ENCODE measurements at places on chromosomes 5 and 9.

DNA sequence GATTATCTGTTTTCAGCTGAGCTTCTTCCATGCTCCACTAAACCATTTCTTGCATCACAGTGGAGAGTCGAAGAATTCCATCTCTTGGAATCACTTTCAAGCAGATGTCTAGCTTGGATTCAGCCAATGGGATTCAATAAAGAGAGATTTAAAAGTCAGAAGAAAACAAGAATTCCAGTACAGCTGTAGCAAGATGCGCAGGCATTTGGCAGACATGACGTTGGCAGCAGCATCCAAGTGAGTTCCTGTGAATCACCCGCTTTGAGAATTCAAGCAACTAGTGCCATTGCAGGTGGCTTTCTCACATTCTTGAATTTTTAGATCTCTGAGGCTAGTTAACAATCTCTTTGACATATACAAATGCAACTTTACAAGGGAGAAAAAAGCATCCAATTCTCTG is 467.0 kb downstream of the CDH10 start:
- no peak for DNase-seq

GRCh38 chr5:52134013-52134650 is 653.6 kb upstream of the ITGA1 start:
- no peak for DNase-seq

DNA sequence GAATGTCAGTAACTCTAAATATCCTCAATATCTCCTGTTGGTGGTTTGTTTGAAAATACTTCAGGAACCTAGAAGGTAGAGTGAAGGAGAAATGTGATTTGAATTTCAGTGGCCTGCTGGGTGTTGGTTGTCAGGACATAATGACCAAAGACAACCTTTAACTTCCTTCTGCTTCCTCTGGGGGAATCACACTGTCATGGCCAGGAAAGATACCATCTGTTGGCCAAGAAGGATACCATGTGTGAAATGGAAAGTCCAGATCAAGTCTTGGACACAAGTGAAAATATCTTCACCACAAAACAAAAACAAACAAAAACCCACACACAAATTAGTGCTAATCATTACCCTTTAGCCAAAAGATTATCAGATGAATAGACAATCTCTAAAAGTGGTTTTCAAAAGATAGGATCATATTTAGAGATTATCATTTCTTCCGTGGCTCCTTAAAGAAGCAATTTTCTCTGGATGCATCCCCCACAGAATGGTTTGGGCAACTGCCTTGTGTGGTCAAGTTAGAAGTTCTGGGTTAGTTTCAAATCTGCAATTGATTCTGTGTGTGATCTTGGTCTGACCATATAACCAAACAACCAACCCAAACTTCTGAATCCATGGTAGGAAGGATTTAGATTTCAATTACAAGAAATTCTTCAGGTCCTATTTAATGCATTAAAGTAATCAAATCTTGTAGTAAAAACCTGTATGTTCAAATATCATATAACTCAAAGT is 1.6 kb downstream of the C1QTNF3 start:
- no peak for DNase-seq

- no peak for DNase-seq
Observed at GRCh38 chr9:97987487-97987886, 4.3 kb downstream of the ANP32B start.

DNA sequence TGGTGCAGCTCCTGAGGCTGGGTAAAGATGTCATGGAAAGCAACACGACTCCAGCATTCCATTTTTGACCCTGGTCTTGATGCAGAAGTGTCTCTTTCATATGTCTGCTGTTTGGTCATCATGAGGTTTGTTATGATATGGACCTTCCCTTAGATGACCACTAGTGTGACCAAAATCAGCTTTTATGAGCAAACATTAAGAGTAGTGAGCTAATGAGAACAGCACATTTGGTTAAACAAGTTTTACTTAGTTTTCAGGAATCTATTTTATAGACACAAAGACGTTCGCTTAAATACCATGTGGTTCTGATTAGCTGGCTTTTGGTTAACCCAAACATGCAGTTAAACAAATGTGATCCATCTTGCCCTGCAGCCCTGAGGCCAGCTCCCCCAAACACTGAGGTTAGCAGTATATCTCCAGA is 56.7 kb upstream of the ACTBL2 start:
- DNase-seq = peak; percentile 23

GRCh38 chr5:16871746-16872339 is 64.2 kb downstream of the MYO10 start:
- peak; percentile 38 for DNase-seq

DNA sequence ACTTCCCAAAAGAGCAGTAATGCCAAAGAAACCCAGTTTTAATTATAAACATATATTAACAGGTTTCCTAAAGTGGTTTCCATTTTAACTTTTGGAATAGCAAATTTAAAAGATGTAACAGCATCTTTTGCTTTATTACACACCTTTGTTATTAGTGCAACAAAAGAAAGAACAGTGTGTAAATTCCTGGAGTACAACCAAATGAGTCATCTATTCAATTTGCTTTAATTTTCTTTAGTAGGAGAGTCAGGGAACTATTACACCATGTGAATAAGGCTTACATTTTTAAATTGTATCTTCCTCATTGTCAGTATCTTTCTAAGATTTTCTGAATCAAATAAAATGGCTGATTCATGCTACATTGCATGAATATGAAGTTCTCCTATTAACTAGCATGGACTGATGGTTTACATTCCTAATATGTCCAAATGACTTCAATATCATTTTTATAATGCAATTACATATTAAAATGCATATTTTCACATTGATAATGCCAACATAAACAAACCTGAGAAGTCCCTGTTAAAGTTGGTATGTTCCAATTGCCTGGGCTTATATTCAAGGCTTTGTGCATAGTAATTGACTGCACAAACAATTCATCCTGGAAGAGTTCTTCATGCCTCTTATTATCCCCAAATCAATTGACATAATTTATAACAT is 22.5 kb downstream of the EDIL3 start:
- no peak for DNase-seq

GRCh38 chr5:2704806-2705645 is 46.5 kb downstream of the IRX2 start:
- DNase-seq = no peak

DNA sequence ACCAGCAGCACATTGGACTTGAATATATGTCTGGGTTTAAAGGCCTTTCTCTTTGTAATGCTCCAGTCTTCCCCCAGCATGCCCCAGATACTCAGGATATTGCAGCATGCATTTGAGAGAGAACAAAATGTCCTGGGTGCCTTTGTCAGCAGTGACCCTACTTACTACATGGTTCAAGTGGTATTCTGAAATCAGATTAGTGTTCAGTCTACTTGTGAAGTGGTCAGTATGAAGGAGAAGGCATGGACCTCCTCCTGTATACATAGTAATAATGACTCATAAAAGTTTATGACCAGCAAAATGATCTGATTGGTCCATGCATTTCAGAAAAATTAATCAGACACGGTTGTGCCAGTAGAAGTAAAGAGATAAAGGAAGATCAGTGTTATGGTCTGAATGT is 25.4 kb downstream of the GPR21 start:
- peak; percentile 43 for DNase-seq

DNA sequence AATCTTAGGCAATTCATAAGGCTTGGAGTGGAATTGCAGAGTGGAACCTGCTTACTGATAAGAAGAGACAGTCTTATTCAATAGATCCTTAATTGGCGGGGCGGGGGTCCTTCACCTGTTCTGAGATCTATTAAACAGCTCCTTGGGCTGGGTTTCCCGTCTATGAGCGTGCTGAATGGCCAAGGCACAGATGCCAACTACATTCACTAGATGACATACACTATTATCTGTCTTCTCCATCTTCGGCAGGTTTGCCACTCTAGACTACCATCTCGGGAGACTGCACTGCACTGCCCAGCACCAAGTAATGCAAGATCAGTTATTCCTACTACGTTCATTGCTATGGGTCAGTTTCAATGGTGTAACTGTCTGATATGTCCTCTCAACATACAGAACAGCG is 81.5 kb downstream of the ACER2 start:
- DNase-seq = no peak

- no peak for DNase-seq
Observed at GRCh38 chr9:122936464-122936863, 4.4 kb upstream of the RABGAP1 start.

DNA sequence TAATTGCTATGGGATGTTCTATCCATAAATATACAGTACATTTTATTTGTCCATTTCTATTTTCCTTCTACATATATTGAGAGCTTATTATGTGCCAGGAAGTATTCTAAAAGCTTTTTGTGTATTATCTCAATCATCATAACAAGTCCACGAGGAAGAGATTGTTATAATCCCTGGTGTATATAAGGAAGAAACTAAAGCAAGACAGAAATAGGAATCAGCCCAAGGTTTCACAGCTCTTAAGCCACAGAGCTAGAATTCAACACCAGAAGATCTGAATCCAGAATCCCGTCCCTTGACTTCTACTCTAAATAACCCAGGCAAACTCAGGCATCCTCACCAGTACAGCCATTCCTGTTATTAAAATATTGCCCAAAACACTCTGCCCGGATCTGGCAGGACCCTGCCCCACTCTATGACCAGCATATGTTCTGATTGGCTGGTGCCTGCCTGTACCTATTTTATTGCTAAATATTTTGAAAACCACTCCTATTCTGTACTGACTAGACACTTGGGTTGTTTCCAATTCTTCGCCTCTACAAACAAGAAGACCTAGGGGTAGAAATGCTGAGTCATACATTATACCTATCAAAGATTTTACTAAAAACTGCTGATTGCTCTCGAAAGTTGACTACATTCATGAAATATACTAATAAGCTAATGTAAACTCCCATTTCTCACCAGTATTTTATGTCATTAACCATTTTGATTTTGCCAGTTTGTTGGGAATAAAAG is 297.4 kb downstream of the ENC1 start:
- DNase-seq = no peak

DNA sequence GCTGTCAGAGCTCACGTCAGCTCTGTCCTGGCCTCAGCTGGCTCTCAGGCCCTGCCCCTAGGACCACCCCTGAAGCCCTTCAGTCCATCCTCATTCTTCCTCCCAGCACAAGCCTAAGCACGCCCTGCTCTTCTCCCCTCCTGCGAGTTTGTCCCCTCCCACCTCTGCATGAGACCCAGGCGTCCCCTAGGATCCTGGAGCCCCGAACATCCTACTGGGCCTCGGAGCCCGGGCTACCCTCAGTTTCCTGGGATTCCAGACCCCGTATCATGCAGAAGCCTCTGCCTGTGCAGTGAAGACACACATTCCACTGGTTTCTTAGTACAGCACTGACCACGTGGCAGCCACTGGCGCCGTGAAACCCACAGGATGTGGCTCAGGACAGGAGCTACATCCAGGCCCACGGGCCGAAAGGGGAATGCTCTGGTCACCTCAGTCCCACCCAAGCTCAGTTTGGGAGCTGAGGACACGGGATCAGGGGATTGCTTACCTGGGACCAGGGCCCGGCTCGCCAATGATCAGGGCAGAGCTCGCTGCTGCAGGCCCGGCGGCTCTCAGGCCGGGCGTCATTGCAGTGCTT is 64.2 kb downstream of the ZNF354C start:
- no peak for DNase-seq

DNA sequence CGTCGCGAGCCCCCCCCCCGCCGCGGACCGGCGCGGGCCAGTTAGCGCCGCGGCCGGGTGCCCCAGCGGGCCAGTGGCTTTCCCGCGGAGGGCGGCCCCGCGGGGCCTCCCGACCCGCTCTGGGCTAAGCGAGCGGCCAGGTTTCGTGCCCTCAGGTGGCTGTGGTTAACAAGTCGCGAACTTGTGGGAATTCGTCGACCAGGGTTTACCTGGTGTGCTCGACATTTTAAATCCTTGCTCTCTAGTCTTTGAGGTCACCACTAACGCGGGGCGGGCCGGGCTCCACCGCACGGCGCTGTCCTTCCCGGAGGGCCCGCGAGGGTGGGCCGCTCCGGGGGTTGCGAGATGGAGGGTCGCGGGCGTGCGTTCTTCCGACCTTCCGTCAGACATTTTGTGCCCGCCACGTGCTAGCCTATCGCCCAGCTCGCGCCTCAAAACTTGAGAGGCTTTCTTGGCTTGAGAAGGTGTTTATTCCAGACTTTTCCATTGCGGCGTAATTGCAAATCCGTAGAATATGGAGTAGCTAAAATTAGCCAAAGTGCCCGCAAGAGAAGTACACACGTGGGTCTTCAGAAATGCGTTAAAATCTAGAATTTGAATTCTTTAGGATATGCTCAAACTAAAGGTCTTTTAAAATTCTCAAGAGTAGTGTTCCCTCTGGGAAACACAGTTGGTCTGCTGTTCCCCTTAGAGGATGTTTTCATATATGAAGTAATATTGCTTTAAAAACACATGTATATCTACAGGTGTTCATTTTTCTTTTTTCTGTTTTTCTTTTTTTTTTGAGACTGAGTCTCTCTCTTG is 2.1 kb downstream of the ANP32B start:
- no peak for DNase-seq

DNA sequence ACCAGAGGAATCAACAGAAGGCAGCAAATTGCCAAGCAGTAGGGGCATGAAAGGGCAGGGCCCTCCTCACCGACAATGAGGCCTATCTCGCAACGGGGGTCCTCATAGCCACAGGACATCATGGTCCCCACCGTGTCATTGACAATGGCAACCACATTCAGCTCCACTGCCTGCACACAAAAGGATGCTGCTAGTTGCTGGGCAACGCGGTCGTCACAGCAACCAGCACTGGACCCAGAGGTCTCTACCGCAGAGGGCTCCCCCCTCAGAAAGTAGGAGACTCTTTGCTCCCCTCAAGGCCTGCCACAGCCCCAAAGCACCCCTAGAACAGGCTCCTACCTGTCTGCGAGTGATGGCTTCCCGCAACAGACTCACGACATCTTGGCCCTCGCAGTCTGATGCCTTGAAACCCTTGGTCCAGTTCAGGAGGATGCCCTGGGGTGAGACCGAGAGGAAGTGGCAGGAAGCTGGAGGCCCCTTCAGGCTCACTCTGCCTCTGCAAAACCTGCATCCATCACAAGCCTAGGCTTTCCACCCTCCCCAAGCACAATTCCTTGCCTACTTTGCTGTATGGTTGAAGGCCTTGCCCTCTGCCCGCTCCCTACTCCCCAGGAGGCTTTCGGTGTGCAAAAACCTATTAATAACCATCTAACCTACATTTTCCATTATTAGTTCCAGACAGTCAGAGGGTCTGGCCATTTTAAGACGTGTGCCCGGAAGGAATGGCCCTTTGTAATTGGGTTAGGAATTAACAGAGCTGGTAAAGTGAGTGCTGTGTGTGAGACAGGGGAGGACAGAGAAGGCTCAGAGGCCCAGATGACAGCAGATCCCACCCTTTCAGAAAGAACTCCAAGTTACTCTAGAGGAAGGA is 15.2 kb downstream of the HK3 start:
- no peak for DNase-seq

DNA sequence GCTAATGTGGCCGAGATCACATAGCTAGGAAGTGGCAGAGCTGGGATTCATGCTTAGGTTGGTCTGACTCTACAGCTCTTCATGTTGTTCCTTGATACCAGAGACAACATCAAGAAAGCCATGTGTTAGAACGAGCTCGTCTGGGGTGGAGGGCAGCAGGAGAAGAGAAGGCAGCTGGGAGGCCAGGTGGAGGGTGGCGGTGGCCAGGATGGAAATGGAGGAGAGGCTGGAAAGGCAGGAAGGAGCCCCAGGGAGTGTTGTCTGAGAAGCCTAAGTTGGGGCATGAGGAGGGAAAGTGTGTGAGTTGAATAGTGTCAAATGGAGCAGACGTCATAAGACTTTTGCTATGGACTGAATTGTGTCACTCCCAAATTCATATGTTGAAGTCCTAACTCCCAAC is 315.3 kb downstream of the GADD45G start:
- DNase-seq = no peak
